Keratinocyte (primary cell): ENCODE measurements at places on chromosomes 11 and 22. TPM values are rescaled to one million over a fixed set of nuclear protein-coding genes. Genes with fewer than 3 reads are reported as not detected.

- no peak for DNase-seq
Observed at GRCh38 chr11:106327134-106327533, 249.7 kb downstream of the AASDHPPT start.

GRCh38 chr11:94309757-94310156 lies 5.4 kb downstream of the IZUMO1R start:
- no peak for DNase-seq

DNA sequence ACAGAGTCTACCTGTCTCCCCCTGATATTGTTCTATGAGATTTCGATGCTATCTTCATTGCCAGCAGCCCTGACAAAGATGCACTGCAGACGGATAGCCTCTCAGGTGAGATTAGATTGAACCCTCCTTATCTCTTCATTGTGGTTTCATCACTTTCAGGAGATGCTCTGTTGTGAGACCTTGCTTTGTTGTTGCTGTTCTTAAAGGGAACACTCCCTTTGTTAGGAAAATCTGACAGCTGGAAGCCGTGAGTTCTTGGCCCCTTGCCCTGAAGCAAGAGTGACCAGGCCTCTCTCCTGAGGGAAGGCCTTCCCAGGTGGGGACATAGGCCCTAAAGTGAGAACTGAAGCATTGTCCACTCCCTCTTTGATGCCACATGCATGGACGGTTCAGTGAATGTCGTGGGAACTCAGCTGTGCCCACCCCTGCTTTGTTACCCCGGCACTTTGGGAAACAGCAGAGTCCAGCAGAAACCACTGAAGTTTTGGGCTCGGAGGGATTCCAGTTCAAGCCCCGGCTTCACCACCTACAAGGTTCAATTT lies 976.1 kb downstream of the TBC1D22A start:
- DNase-seq, result no peak

- DNase-seq, result no peak
Observed at GRCh38 chr11:75625021-75625420, 43.8 kb downstream of the MAP6 start.

- no peak for DNase-seq
Observed at GRCh38 chr11:35057926-35058668, 80.9 kb upstream of the CD44 start.

GRCh38 chr22:46734830-46735453 lies 3.1 kb downstream of the CERK start:
- DNase-seq, result no peak

GRCh38 chr11:10289765-10290380 lies 4.1 kb downstream of the SBF2 start:
- no peak for DNase-seq

GRCh38 chr11:37721485-37721884 lies 1123.4 kb upstream of the RAG2 start:
- DNase-seq, result no peak

GRCh38 chr11:62025487-62026105 lies 58.2 kb upstream of the FTH1 start:
- peak; percentile 73 for DNase-seq

- no peak for DNase-seq
Observed at GRCh38 chr11:85822814-85823213, 11.9 kb upstream of the SYTL2 start.

- DNase-seq, result no peak
Observed at GRCh38 chr11:76814414-76814813, 31.3 kb downstream of the TSKU start.

GRCh38 chr11:11841116-11841722 lies 553 bp upstream of the USP47 start:
- DNase-seq, result no peak

- DNase-seq, result no peak
Observed at GRCh38 chr11:34242037-34242625, 115.7 kb downstream of the ABTB2 start.

- DNase-seq, result peak; percentile 11
Observed at GRCh38 chr11:15159085-15159484, 44.4 kb downstream of the INSC start.

DNA sequence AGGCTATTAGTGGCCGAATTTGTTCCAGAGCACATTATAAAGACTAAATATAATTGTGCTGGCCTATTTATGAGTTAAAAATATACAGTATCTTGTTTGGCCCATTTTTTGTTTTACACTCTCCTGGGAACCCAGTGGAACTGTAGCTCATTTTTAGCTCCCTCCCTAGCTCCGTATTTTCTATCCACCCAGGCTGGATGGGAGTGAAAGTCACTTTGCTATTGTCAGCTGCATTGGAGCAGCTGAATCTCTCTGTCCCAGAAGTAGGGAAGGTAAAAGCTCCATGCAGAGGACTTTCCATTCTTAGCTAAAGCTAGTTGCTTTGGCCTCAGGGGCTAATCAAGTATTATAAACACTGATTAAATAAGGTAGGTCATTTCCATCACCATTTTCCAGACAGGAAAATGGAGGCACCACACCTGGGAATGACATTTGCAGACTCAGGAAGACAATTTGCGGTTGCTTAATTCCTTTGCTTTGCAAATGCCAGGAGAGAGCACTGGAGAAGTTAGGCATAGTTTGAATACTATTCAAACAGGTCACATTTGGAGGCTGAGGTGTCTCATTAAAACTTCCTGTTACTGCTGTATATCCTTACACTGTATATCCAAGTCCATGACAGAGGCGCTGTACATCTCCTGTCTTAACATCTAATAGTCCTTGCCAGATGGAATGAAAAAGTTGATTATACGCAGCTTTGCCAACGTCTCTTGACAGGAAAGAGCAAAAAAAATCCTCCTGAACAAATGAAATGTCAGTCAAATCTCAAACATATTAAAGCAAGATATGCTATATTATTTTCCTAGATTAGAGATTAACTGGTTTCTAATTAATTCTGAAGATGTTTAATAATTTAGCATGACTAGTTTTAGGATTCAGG lies 338.1 kb upstream of the KIRREL3 start:
- no peak for DNase-seq

DNA sequence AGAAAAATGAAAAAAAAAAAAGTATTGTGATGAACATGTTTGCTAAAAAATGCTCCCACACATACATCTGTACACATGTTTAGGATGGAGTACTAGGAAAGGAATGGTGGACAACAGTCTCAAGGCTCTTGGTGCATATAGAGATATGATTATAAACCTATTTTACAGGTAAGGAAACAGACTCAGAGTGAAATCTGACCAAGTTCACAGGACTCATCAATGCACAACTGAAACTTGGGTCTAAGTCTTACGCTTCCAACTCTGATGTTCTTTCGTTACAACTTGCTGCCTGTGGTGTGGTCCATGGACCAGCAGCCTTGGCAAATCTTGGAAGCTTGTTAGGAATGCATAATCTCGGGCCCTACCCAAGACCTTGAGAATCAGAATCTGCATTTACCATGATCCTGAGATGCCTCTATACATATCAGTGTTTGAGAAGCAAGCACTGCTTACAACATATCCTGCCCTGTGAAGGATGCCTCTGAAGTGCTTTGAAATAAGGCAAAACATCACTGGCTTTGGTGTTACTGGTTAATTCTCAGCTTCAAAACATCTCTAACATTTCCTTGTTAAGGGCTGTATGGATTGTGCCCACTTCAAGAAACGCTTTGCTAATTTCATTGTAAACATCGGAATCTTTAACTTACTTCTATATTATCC lies 39.9 kb upstream of the NUP160 start:
- DNase-seq, result no peak

DNA sequence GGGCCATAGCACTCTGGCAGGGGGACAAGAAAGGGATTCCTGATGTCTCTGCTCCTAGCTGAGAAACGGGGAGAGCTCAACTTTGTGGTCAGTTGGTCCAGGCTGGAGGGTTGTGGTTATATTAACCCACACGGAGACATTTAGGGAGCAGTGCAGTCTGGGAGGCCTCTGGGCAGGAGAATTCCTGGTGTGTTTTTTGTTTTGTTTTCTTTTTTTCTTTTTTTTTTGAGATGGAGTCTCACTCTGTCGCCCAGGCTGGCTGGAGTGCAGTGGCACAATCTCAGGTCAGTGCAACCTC lies 88.0 kb upstream of the SHISAL1 start:
- no peak for DNase-seq

GRCh38 chr22:20885557-20886323 lies 26.9 kb downstream of the SNAP29 start:
- no peak for DNase-seq

DNA sequence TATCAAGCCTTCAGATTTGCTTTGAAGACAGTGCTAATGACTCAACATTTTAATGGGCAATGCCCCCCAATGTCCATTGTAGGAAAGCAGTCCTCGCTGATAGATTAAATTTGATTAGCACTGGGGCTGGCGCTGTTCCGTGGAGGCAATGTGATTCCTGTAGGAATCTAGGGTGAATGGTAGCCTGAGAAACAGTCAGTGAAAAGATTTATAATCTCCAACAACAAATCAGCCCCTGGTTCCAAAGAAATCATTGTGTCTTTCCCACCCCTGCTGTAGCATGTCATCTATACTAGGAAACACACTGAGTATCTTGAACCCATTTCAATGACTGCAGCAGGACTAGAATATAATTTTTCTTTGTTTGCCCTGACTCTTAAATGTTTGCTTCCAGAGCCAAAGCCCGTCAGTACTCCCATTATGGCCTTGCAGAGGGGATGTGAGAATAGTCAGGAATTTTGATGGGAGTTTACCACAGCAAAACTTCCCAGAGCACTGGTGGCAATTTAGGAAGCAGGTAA lies 36.1 kb downstream of the MPPED2 start:
- DNase-seq, result no peak

GRCh38 chr11:64086258-64087123 lies 50.8 kb downstream of the FLRT1 start:
- no peak for DNase-seq

DNA sequence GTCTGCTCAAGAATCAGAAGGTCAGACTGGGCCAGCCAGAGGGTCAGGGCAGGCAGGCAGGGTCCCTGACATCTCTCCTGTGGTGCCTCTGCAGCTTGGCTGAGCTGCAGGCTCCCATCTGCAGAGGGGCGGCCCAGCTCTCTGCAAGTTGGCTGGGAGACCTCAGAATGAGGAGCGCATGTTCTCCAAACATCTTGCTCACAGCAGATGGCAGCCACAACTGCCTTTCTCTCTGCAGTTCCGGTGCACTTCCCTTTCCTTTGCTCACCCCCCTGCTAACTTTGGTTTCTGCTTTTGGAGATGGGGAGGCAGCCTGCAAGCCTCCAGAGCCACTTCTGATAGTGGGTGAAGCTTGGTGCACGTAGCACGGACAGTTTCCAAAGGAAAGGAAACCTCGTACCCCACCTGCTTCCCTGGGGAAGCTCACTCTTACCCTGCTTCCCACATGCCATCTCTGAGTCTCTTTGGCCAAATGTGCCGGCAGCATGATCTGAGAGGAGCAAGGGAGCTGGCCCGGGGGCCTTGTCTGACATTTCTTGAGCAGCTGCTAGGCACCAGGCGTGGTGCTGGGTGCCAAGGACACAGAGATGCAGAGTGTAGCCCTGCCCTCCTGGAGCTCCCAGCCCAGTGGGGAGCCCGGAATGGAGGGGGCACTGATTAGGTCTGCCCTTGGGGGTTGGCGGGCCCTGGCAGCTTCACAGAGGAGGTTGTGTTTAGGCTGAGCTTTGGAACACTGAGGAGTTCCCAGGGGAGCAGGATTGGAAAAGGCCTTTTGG lies 18.2 kb downstream of the DAGLA start:
- DNase-seq, result no peak

DNA sequence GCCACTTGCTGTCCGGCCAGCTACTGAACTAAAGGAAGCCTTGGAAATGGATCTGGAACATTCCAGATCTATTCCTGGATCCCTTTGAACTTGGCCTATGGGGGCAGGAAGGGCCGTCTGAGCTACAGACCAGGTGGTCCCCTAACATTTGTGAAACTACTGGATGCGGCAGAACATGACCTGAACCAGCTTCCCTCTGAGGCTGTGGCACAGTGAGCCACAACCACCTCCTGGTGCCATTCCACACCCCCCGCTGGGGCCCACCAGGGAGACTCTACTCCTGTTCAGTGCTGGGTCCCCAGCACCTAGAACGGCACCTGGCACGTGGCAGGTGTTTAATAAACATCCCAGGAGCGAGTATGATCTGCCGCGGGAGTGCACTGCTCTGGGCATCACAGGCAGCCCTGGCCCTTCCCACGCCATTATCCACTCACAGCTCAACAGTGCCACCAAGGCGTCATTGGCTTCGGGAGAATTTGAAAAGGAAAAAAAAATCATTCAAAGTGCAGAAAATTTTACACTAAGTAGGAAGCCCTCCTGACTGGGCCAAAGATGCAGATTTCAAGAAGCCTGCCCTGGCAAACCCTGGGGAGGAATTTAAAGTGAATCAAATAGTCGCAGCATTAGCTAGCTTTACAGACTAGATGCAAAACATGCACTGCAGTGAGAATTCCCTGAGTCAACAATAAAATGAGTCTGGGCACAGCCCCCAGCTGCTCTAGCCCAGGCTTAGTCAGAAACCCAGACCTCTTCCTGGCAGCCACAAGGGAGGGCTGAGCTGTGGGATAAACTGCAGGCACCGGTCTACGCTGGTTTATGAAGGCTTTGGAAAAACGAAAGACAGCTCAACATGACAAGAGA lies 14.3 kb upstream of the EFCAB6 start:
- no peak for DNase-seq

GRCh38 chr11:130124096-130124495 lies 35.5 kb upstream of the ST14 start:
- DNase-seq, result no peak

DNA sequence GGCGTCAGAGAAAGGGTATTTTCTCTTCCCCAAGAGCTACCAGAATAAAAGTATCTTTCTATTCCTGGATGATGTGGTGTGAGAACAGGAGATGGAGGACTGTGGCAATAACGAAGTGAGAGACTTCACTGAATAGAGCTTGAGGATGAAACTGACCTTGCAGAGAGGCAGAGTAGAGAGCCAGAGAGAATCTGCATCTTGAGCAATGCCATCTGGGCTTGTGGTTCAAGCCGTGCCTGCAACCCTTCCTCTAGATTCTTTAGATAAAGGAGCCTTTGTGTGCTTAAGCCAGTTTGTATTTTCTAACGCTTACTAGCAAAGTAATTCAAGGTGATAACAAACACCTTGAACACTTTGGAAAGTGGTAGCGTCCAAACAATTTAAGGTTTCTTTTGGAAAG lies 2.2 kb downstream of the ME3 start:
- no peak for DNase-seq

GRCh38 chr11:60589611-60590010 lies 74.4 kb downstream of the MS4A13 start:
- no peak for DNase-seq

- DNase-seq, result no peak
Observed at GRCh38 chr11:77672264-77672663, 34.7 kb upstream of the CLNS1A start.

Gene APLNR
- 0.03 TPM in 1 of 3 replicates, not detected in the others for polyA plus RNA-seq

Gene MUC6
- not detected in 3 replicates for polyA plus RNA-seq

Gene MIAT
- polyA plus RNA-seq, result 0.01 to 0.04 TPM (median 0.02 TPM) in 3 replicates

Gene EPS8L2
- polyA plus RNA-seq, result 81.4 to 297 TPM (median 114 TPM) in 3 replicates

Gene SLC6A5
- polyA plus RNA-seq, result not detected in 3 replicates

Gene ZFP91
- polyA plus RNA-seq, result 30.1 to 45.6 TPM (median 34.0 TPM) in 3 replicates

Gene MAPK11
- 3.4 to 12.6 TPM (median 4.6 TPM) in 3 replicates for polyA plus RNA-seq

Gene APOBEC3H
- 0.14 to 0.51 TPM (median 0.41 TPM) in 3 replicates for polyA plus RNA-seq

Gene PRR33
- not detected in 3 replicates for polyA plus RNA-seq
